ENCODE measurements at places on chromosomes 2 and 18.

GRCh38 chr2:196941398-196942078 lies 15.0 kb upstream of the PGAP1 start:
- no peak for DNase-seq

- no peak for DNase-seq
These were observed 450.9 kb upstream of the HS6ST1 start for GRCh38 chr2:128769457-128770142.

- DNase-seq = no peak
These were observed 6.6 kb upstream of the KANSL1L start for GRCh38 chr2:210177769-210178168.

DNA sequence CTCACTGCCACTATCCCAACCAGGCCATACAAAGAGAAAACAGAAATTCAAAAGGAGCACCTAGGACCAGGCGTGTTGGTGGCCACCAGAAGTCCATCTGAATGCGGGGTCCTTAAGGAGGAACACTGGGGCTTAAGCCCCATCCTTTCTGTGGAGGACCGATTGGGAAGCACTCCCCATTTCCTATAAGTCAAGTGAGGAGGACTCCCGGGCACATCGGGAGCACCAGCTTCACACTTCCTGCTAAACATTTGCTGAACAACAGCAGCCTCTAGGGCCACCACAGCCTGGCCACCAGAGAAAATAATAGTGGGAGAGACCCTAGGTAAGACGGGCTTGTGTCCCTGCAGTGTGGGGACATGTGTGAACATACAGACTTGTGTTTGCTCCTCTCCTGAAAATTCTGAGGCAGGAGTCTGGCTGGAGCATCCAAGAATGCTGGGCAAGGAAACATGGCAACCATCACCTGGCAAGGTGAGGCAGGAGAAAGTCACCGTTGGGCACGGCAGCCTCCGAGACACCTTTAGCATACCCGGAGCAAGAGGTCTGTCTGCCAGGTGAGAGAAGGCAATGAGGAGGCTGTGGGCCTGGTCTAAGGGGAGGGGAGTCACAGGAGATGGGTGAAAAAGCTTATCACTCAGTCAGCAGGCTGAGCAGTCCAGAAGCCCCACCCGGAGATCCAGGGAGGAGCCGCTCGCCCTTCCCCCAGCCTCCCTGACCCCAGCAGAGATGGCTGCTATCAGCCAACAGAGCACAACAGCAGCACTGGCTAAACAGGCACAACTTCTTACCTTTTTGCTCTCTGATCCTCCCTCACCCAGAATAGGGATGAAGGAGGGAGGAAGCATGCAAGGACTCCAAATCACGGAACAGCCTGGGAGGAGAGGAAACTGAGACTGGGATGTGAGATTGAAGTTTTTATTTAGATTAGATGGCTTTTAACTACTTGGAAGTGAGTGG lies 282.3 kb downstream of the EIPR1 start:
- DNase-seq = no peak

DNA sequence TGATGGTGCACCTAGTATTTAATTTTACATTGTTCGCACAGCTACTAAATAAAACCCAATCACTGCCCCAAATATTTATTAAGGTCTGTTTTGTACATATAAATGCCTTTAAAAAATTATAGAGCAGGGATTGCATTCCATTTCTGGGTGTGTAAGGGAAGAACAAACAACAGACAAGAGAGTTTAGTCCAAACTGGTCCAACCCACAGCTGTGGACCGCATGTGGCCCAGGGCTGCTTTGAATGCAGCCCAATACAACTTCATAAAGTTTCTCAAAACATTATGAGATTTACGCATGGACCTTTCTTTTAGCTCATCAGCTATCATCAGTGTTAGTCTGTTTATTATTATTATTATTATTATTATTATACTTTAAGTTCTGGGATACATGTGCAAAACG lies 114.8 kb upstream of the LRATD1 start:
- no peak for DNase-seq

DNA sequence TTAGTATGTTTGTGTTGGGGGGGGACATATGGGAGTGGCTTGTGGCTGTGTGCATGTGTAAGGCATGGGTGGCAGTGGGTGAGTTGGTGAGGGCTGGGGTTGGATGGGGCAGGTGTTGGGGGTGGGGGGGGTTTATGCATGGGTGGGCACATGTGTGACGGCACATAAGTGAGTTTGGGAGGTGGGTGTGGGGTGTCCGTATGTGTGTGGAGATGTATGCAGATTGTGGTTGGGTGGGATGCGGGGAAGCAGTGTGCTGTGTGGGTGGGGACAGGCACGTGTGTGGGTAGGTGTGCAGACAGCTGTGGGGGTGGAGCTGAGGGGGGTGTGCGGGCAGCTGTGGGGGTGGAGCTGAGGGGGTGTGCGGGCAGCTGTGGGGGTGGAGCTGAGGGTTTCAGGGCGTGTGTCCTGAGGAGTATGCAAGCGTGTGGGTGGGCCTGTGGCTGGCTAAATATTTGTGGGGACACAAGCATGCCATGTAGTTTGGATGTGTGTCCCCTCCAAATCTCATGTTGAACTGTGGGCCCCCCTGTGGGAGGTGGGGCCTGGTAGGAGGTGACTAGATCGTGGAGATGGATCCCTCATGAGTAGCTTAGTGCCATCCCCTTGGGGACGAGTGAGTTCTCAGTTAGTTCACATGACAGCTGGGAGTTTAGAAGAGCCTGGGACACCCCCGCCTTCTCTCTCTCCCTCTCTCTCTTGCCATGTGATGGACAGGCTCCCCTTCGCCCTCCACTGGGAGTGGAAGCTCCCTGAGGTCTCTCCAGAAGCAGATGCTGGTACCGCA lies 59.4 kb downstream of the ANKMY1 start:
- DNase-seq = no peak

- DNase-seq = no peak
These were observed 215.7 kb downstream of the SLC4A10 start for GRCh38 chr2:161839926-161840325.

DNA sequence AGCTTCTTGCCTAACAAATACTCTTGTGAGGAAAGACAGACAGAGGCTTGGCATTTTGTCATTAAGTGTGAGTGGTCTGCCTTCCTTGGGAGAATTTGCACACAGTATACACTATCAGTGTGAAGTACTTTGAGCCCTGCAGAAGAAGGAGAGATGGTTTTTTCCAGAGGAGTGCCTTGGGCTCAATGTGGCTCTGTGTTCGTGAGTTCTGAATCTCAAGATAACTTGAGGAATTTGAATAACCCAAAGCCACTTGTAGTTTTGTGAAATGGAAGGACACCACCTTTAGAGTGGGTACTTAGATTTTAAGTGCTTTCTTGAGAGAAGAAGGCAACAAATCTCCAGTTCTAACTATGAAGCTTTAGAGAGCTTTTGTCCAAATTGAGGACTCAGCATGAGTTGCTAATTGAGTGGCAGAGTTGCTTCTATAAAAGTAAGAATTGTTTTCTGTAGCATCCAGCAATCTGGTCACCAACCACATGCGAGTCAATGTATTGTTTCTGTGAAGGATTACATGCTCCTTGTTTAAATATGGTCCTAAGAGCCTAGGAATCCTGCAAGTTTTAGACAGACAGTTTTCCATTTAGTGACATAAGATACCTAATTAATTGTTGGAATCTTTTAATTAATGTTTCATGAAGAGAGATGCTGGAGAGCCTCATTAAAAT lies 68.3 kb downstream of the BABAM2 start:
- DNase-seq = no peak

DNA sequence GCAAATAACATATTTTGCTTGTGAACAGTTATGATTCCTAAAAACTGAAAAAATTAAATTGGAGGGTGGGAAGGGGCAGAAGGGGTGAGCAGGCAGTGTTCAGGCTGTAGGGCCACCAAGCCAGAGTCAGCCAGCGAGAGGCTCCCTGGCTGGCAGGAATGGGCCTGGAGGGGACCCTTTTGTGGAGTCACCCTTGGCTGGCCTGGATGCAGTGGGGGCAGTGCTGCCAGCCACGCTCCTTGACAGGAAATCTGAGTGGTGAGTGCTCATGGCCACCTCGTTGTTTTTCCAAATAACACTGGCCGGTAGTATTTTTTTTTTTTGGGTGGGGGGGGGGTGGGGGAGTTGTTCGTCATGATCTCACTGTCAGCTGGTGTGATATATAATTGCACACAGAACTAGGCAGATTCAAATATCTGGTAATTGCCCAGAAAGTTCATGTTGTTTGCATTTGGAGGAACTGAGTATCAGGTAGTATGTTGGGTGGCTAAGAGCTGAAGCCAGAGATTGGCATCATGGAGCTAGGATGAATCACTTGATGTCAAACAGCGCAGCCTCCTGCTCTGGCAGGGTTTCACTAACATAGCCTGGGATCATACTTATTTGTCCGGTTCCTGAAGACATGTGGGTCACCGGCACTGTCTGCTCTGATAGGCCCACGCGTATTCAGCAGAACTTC lies 160.0 kb downstream of the PTGR3 start:
- DNase-seq = no peak

DNA sequence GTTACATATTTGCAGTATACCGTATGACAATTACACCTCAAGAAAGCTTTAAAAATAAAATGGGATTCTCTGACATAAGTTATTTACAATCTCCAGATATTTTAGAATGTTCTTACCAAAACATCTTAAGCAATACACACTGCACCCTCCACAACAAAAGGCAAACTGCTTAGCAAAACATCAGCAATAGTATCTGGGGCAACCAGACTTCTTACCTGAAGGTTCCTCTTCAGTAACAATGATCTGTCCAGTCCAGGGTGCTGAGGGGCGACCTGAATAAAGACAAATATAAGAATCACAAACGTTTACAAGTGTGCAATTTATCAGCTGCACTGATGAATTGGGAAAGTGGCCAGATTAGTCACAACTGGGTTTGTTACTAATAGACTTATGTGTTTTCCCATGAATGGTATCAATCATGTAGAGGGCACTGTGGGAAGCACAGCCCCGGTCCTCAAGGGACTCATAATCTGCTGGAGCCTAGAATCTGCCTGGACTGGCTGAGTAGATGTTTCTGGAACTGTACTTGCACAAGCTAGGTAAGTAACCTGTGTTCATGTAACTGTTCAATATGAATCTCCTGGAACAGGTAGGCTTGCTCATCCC lies 70.7 kb downstream of the MYOM1 start:
- DNase-seq = no peak

GRCh38 chr2:10466801-10467200 lies 18.7 kb upstream of the ODC1 start:
- no peak for DNase-seq

- no peak for DNase-seq
These were observed 11.1 kb upstream of the GORASP2 start for GRCh38 chr2:170917957-170918356.

DNA sequence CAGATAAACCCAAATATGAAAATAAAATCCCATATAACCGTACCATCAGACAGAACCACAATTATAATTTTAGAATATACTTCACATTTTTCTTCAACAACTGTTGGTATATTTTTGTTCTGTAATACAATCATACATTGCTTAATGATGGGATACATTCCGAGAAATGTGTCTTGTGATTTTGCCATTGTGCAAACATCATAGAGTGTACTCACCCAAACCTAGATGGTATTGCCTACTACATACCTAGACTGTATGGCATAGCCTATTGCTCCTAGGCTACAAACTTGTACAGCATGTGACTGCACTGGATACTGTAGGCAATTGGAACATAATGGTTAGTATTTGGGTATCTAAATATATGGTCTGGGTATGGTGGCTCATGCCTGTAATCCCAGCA lies 30.6 kb downstream of the MAPRE3 start:
- DNase-seq = no peak

DNA sequence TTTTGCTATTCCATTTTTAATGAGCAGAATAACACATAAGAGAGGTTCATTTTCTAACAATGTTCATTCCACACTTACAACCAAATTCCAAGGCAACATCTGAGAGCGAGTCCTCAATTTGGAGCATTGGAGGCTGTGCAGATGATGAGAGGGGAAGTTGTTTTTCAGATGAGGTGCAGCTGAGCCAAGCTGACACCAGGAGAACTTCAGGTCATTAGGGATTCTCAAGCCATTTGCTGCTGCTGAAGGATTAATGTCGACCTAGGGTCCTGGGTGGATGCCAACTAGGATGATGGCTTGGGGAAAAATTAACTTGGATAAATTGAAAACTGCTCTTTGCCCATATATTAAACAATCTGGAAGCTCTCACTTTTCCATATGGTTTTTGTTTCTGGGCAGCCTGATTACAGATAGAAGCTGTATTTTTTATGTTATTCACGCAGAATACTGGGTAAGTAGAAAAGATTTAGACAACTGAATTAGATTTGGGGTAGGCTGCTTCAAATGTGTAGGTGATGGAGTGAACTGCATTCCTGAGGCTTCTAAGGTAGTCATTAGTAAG lies 206.4 kb upstream of the SLC39A10 start:
- no peak for DNase-seq

DNA sequence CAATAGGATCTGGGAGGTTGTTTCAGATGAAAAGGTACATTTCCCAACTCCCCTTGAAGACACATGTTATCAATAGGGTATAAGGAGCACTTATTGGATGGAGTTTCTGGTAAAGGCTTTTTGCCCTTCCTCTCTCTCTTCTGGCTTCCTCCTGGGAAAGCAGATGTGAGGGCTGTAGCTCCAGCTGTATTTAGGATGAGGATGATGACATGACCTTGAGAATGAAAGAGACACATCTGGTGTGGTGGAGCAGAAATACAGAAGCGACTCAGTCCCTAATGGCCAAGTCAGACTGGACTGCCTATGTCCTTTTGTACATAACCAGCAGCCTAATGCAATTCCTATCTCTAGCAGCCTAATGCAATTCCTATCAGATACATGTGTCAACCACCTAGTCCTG lies 100.9 kb upstream of the NXPH2 start:
- no peak for DNase-seq

GRCh38 chr2:125553768-125554167 lies 1102.2 kb upstream of the GYPC start:
- no peak for DNase-seq

DNA sequence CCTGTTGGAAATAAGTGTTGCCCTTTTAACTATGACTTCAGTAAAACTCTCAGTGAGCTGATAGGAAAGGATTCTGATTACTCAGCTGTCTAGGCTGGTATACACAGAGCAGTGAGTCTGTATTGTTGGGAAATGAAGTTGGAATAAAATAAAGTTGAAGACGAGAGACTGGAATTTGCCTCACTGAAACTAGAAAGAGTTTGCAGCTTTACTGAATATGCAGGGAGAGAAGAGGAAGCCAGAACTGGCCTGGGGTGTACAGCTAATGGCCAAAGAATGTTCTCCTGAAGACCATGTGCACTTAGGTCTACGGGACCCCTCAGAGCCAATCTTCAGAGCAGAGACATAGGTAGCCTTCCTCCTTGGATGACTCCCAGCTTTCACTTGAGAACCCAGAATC lies 26.5 kb downstream of the EIF4E2 start:
- DNase-seq = no peak

Data from CD4-positive, alpha-beta T cell treated with Interleukin-4 for 4 hours (primary cell).